Activated CD4-positive, alpha-beta T cell treated with anti-CD3 and anti-CD28 coated beads, Interleukin-2, amount 50 U/mL, for 1 hour (primary cell): ENCODE measurements at places on chromosomes 7 and 10.
A peak's percentile ranks its signal among the peaks of the same experiment; 100 is the strongest.

- no peak for DNase-seq
Observed at GRCh38 chr10:2890093-2890492, 177.3 kb upstream of the PFKP start.

DNA sequence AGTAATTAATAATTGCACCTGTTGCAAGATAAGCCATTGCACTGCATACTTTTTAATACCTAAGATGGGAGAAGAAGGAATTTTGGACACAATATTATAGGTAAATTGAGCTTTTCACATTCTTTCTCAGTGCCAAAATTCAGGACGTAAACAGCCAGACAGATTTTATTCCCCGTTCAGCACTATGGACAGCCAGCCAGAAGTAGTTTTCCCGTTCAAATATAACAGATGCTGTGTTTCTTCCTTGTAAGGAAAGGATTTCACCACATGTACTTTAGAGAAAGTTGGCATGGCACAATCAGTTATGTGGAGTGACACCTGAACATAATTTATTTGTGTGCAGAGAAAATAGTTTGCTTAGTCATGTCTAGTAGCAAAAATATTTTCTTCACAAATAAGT is 34.8 kb downstream of the SEMA3E start:
- no peak for DNase-seq

DNA sequence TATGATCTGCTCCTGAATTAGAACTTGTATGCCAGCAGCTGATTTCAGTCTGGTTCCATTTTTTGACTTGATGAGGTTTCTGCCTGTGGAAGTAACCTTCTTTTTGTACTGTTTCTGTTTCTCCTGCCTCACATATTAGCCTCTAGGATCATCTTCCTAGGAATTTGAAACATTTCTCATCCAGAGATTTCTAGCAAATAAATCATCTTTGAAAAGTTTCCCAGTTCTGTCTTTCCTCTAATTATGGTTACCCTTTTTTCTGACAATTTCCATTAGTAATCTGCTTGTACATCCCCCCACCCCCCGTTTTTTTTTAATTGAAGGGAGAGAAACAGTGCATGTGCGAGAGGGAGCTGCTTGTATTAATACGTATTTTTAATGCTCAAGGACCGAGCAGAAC is 92.2 kb downstream of the NRF1 start:
- DNase-seq, result no peak

GRCh38 chr7:151244196-151244840 is 4.2 kb downstream of the SMARCD3 start:
- peak; percentile 56 for DNase-seq
